ENCODE measurements at places on chromosomes 1 and 21.

DNA sequence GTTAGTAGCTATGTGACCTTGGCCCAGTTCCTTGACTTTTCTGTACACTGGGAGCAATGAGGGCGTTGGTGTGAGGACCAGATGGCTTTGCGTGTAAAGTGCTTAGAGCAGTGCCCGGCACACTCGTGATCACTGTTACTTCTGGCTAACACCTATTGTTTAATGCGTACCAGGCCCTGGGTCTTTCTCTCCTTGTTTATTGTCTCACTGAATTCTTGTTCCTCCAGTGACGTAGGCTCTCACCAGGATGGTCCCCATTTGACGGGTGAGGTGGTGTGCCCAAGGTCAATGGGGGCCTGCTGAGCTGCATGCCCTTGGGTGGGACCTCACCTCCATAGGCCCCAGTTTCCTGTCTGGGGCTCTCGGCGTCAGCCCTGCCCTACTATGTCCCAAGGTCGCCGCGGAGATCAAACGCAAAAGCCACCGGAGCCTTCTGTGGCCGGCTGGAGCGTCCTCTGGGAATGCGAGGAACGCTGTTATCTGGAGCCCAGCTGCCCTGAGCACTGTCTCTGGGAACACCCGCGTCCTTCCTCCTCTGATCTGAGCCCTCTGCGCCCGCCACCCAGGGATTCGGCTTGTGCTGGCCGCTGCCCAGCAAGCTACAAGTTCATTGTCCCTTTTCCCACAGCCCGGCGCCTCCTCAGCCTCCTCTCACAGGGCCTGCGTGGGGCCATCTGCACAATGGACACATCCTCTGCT lies 28.9 kb downstream of the ALPL start:
- no peak for DNase-seq

- DNase-seq, result no peak
These were observed 26.2 kb upstream of the NGF start for GRCh38 chr1:115364046-115364779.

GRCh38 chr1:169546087-169546995 lies 39.9 kb downstream of the F5 start:
- DNase-seq, result no peak

GRCh38 chr1:101002551-101002950 lies 23.0 kb downstream of the DPH5 start:
- DNase-seq, result no peak

GRCh38 chr21:28357743-28358142 lies 634.9 kb downstream of the LTN1 start:
- no peak for DNase-seq

GRCh38 chr1:18946550-18947381 lies 9.7 kb downstream of the IFFO2 start:
- no peak for DNase-seq

DNA sequence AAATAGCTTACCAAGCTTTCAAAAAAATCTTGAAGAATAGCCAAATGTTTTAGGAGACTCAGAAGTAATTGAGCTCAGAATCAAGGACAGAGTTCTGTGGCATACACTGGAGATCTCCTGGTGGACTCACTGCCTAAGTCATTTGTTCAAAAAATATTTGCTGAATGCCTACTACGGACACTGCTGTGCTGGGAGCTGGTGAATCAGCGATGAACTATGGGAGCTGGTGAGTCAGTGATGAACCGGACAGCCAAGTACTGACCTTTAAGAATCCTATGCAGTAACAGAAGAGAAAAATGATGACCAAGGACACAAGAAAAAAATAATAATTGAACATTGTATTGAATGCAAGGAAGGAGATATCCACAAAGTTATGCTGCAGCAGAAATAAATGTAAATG lies 717.9 kb upstream of the CXADR start:
- no peak for DNase-seq

DNA sequence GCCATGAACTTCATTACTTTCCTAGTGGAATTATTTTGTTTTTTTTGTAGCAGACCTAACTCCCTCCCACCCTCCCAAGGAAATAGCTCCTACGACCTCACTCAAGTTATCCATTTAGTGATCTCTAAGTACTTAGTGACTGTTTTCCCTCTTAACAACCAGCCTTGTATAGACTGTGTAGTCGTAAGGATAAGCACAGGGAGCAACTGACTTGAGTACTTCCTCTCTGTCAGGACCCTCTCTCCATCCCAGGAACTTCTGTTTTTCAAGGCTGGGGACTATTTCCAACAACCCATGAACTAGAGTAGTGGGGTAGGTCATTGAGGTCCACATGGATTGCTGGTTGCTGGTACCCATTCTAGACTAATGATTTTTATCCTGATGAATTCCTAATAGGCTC lies 1.9 kb downstream of the AGO1 start:
- no peak for DNase-seq

GRCh38 chr1:29577512-29577911 lies 341.2 kb downstream of the PTPRU start:
- DNase-seq, result no peak

GRCh38 chr1:170321113-170321512 lies 175.4 kb downstream of the NTMT2 start:
- DNase-seq, result no peak

GRCh38 chr1:89786628-89787214 lies 34.1 kb upstream of the LRRC8D start:
- no peak for DNase-seq

- no peak for DNase-seq
These were observed 16.1 kb downstream of the USP1 start for GRCh38 chr1:62452951-62453350.

GRCh38 chr1:23896491-23896890 lies 16.7 kb downstream of the CNR2 start:
- DNase-seq, result no peak

GRCh38 chr1:96962216-96962615 lies 240.6 kb downstream of the PTBP2 start:
- no peak for DNase-seq

DNA sequence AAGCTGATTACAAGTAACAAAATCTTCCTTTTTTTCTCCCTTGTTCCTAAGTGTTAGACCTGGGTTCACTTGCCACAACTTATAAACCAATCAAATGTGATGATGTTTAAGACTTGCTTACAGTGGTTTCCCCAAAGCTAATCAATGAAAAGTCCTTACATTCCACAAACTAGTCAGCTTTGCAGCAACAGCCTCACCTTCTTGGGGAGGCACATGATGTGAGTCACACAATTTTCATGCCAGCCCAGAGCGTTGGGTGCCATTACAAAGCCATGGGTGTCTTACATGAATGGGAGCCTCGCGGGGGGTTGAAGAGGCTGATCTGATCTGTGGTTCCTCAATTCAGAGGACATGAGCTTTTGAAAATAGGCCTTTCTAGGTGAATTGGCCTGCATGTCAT lies 91.6 kb upstream of the UBE2U start:
- no peak for DNase-seq

- no peak for DNase-seq
These were observed 37.9 kb downstream of the PIGM start for GRCh38 chr1:159993911-159994310.

DNA sequence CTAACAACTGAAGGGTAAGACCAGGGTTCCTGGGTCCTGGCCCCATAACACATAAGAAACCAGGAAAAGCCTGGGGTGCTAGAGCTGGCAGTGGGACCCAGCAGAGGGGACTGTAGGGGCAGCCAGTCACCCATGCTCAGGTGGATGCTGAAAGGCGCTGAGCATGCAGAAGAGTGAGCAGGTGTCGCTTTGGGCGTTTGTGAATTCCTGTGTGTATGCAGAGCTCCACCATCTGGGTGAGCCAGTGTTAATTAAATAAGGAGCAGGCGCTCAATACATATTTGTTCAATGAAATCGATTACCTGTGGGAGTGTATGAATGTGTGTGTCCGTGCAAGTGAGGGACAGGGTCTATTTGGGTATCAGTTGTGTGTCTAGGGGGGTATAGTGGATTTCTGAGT lies 499 bp downstream of the C1QA start:
- DNase-seq, result no peak

DNA sequence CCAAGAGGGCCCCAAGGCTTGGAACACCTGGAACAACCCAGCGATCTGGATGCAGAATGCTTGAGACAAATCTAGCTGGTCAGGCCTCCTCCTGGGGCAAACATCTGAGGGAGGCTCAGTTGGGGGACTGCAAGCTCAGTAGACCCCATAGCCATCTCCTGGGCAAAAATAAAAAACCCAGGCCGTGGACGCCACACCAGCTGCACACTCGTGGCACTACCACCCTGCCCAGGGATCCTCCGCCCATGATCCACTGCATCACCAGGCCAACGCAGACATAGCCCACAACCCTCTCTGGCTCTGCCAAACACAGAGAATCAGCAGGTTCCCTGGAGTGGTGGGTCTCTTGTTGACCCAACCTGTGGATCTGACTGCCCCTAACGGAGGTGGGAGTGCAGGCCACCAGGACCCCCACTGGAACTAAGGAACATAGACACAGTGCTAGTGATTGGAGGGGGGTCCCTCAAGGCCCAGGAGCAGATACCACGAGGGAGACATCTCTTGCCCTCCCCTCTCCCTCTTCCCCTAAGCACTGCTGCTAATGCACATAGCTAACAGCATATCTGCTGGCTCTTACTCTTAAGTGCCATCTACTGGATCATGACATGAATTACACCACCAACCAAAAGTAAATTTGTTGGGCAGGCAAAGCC lies 147.2 kb downstream of the CHD1L start:
- DNase-seq, result no peak

DNA sequence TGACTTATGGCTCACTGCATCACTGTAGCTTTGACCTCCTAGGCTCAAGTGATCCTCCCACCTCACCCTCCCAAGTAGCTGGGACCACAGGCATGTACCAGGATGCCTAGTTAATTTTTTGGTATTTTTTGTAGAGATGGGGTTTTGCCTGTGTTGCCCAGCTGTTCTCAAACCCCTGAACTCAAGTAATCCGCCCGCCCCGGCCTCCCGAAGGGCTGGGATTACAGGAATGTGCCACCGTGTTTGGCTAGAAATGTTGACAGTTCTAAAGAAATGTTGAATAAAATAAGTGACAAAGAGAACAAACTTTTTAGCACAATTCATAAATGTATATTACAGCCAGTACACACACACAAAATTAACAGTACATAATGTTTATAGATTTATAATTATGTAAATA lies 1586.1 kb downstream of the NCAM2 start:
- no peak for DNase-seq
